ENCODE measurements at places on chromosomes 1 and 21. TPM values are rescaled to one million over a fixed set of nuclear protein-coding genes. Genes with fewer than 3 reads are reported as not detected.

Gene BNIPL
- total RNA-seq, result 2.6 TPM

Gene ZYG11A
- 0.10 TPM for total RNA-seq

Gene HSD17B7
- 29.6 TPM for total RNA-seq

Gene HRNR
- not detected for total RNA-seq

Gene LAX1
- 29.1 TPM for total RNA-seq

Gene RIPPLY3
- total RNA-seq, result not detected

Gene ARTN
- 0.43 TPM for total RNA-seq

Gene IQGAP3
- 0.19 TPM for total RNA-seq

Gene CD1E
- not detected for total RNA-seq

Gene QSOX1
- 19.7 TPM for total RNA-seq

Gene SPRR3
- total RNA-seq, result not detected

Gene NFASC
- total RNA-seq, result 0.19 TPM

Gene TRAF3IP3
- 500 TPM for total RNA-seq

Gene TMPRSS2
- not detected for total RNA-seq

Gene GSTM2
- total RNA-seq, result 62.9 TPM

Gene RBM8A
- 124 TPM for total RNA-seq

Gene RUNX3
- total RNA-seq, result 146 TPM

GRCh38 chr1:200886594-200886993 is 8.1 kb upstream of the INAVA start:
- DNase-seq, result no peak

GRCh38 chr1:236677641-236678235 is 8.6 kb upstream of the ACTN2 start:
- no peak for DNase-seq

- no peak for DNase-seq
Measured at GRCh38 chr1:156143765-156144489, 9.5 kb upstream of the SEMA4A start.

DNA sequence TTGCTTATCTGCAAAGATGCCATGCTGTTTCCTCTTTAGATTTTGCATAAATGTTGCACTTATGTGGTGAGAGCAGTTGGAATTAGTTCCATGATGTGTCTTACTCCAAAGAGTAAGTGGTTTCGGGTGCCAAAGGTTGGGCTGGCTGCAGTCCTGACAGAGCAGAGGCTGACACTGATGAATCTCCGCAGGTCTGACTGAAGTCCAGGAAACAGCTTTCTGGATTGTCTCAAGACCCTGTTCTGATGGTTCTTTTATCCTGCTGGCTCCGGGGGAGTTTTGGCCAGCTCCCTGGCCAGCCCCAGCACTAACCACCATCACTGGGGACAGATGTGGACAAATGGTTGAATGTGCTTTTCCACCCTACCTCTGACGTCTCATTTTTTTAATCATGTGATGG is 207.2 kb upstream of the KIAA0040 start:
- no peak for DNase-seq

DNA sequence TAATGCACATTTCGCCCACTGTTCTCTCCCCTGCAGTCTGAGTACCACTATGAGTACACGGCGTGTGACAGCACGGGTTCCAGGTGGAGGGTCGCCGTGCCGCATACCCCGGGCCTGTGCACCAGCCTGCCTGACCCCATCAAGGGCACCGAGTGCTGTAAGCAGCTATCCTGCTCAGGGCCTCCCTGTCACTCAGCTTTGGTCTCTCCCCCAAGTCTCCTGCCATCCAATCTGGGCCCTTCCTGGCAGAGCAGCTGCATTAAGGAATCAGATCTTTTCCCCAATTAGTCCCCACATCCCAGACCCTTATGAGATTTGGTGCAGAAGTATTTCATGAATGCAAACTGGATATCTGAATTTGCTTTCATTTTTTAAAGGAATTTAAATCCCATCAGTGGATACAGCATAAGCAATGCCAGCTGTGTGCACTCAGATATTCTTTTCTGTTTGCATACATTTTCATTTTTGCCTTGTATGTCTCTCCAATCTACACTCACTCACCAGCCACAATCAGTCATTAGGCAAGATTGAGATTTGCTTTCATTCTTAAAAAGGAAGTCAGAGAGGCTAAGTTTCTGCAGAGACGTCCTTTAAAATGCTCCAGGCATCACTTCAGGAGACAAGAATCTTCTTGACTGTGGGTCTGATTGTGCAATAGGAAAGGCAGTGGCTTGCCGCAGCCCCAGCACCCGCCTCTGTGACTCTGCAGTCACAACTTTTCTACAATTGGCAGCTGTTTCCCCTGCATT is 48.1 kb downstream of the ELAPOR1 start:
- peak; percentile 13 for DNase-seq

- no peak for DNase-seq
Measured at GRCh38 chr1:208496467-208497371, 252.5 kb upstream of the PLXNA2 start.

GRCh38 chr21:29777160-29777559 is 162.6 kb downstream of the GRIK1 start:
- no peak for DNase-seq

GRCh38 chr1:3788756-3789420 is 7.4 kb downstream of the LRRC47 start:
- DNase-seq, result no peak

DNA sequence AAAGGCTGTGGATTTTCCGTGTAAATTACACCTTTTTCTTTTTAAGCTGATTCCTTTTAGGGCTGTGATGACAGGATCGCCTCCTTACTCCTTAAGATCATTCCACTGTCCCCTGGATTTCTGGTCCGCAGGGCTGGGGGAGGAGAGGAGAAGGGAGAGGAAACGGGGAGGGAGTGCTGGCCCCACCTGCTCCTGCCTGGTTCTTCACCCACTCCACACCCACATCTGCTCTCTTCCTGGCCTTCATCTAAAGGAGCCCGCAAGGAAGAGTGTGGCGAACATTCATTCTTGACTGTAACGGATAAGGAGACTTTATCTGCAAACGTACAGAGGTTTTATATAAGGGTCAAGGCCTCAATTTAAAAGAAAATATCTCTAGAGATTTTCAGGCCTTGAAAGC is 242.0 kb downstream of the RHOU start:
- no peak for DNase-seq

- DNase-seq, result no peak
Measured at GRCh38 chr1:58084266-58084665, 462.3 kb downstream of the OMA1 start.

GRCh38 chr1:1671365-1672119 is 12.7 kb upstream of the CDK11B start:
- DNase-seq, result no peak

- DNase-seq, result no peak
Measured at GRCh38 chr1:112322983-112323678, 72.9 kb upstream of the CTTNBP2NL start.

DNA sequence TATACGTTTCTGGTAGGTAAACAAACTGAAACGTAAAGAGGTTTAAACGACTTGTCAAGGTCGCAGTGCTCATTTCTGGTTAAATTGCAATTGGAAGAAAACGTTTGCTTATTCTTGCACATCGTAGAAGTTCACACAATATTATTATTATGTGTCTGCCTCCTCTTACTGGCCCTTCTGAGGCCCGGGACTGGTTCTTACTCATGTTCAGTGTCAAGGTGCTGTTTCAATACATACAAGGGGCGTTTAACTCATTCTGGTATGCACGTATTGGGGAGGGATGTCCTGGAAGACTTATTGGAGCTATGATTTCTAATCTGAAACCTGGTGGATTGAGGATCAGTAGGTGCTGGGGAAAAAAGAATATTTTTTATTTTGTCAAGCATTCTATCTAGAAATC is 932 bp downstream of the RPF1 start:
- no peak for DNase-seq

DNA sequence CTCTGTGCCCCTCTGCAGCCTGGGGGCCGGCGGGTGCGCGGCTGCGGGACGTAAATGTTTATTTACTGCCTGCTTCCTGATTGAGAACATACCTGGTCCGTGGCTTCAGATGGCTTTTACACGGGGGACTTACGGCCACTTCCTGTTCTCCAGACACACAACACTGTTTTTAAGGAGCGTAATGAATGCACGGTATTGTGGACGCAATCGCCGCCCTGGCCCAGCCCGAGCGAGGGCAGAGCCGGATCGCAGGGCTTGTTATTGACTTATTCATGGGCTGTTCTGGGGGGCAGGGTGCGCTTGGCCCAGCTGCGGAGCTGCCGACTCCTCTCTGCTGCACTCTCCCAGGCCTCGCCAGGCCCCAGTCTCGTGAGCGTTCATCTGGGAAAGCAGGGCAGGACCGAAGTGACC is 52.8 kb upstream of the ACTRT2 start:
- DNase-seq, result no peak

GRCh38 chr21:41839387-41840000 is 39.6 kb downstream of the PRDM15 start:
- no peak for DNase-seq

GRCh38 chr1:212977781-212978645 is 27.7 kb downstream of the VASH2 start:
- DNase-seq, result no peak

DNA sequence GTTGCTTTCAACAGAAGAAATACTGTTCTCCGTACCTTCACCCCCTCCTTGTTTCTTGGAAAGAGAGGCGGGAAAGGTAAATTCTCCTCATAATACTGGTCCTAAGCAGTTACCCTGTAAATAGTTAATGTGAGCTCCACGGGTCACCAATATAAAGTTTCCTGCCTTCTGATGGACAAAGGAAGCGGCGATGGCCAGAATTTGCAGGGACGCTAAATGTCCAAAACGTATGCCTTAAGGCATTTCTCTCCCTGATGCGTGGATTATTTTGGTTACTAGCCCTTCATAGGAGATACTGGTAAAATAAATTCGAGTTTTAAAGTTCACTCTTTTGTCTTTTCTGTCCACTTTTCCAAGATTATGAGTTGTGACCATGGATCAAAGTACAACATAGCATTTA is 898 bp upstream of the PTGS2 start:
- no peak for DNase-seq

- DNase-seq, result no peak
Measured at GRCh38 chr1:5904551-5904950, 87.7 kb downstream of the NPHP4 start.

GRCh38 chr1:175555266-175555665 is 188.1 kb downstream of the TNR start:
- DNase-seq, result no peak

DNA sequence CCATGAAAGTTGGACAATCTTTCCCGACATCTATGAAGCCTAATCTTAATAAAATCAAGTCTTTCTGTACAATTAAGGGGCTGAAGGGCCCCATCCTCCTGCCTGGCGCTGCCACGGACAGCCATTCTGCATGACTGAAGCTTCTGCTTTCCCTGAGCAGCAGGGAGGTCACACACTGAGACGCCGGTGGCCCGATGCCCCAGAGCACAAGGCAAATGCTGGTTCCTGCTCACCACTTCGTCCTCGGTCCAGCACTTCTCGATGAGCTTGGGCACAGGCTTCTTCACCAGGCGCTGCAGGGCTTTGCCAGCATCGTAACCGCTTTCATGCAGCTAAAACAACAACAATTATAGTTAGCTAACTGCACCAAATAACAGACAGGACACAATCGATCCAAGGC is 147.8 kb downstream of the SLC45A1 start:
- no peak for DNase-seq

DNA sequence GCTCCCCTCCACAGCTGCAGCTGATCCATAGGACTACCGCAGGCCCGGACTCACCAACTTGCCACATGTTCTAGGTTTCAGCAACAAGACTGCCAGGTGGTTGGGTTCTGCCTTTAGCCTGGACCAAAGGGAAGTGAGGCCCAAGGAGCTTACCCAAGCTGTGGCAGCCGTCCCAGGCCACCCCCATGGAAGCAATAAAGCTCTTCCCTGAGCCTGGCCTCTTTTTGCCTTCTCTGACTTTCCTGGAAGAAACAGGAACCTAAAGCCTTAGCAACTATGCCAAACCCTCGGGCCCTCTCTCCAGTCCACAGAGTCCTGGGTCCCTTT is 2.7 kb upstream of the ARTN start:
- DNase-seq, result no peak

- DNase-seq, result no peak
Measured at GRCh38 chr1:17485281-17485680, 45.8 kb upstream of the RCC2 start.

- no peak for DNase-seq
Measured at GRCh38 chr1:246669659-246670058, 54.5 kb upstream of the SCCPDH start.

DNA sequence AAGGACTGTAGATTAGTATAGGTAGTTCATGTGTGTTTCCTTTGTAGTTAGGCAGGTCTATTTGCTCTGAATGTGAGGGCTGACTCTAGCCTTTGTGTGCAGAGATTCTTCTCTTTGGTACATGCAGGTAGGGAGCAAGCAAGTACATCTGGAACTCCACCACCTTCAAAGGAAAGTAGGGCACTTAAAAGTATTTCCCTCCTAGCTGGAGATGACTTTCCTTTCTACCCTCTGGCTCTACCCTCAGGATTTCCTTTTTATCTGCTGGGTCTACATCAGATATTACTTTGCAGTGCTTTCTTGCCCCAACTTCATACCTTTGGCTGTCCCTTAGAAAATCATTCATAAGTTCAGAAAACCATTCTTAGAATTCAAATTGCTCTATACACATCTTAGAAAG is 91.7 kb upstream of the HIVEP3 start:
- DNase-seq, result no peak

- no peak for DNase-seq
Measured at GRCh38 chr1:62573675-62574074, 23.6 kb upstream of the ANGPTL3 start.

- DNase-seq, result no peak
Measured at GRCh38 chr1:235923466-235924021, 56.8 kb upstream of the LYST start.

GRCh38 chr21:14527696-14528652 is 18.1 kb downstream of the SAMSN1 start:
- DNase-seq, result no peak

- no peak for DNase-seq
Measured at GRCh38 chr1:36436821-36437220, 13.4 kb downstream of the OSCP1 start.

All from T-cell (primary cell).